Panc1 (cell line): ENCODE measurements at places on chromosomes 12 and 14.

DNA sequence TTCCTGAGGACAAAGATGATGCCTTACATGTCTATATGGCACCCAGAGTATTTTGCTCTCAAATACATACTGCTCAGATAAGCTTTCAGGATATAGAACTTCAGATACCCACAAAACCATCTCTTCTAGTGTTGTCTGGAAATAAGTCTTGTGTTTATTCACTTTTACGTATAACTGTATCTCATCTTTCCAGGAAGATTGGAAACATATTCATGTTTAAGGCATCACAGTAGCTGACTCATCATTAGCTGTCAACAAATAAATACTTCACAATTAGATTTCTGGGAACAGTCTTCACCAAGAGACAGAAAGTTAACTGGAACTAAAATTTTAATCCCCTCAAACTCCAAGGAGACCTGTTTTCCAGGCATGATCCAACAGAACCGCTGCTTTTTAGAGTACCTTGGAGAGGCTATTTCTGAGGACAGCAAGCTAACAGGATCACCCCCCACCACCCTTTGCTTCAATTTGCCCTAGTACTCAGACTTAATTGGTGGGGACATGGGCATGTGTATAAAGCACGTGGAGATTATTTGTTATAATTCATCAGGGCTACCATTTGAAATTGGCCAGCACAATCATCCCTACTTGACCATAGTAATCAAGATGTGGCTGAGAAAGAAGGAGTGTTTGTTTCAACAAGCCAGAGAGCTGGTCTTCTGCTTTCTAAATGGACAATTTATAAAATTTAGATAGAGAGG lies 129.3 kb upstream of the HIF1A start:
- no peak for DNase-seq

GRCh38 chr12:95788637-95789036 lies 1.9 kb downstream of the NTN4 start:
- DNase-seq: no peak

GRCh38 chr12:78229591-78230101 lies 399.0 kb downstream of the NAV3 start:
- peak; percentile 30 for DNase-seq

- no peak for DNase-seq
These were observed 177.4 kb upstream of the HIF1A start for GRCh38 chr14:61517911-61518384.

DNA sequence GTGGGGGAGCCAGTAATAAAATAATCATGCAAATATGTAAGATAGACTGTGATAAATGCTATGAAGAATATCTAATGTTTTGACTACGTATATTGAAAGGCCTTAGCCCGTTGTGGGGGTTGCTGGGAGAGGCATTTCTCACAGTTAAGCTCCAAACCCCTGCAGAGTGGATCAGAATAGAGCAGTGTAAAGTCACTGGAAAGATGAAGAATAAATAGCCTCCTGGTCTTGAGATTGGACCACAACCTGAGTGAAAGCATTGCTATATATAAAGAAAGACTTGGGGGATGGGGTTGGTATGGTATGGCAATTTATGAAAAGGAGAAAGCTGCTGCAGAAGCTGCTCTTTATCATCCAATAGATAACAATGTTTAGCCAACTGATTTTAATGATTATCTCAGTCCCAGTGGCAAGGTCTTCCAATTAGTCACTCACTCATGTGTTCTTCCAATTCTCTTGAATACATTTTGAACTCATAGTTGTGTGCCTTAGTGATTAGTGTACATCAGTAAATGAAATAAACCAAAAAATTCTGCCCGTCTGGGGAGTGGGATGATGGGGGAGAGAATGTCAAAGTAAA lies 10.2 kb downstream of the PLEKHA5 start:
- DNase-seq: no peak
